Right renal cortex interstitium (tissue), 3 donors: ENCODE measurements at places on chromosomes 4 and X.
A peak's percentile ranks its signal among the peaks of the same experiment; 100 is the strongest.

- no peak for DNase-seq
Observed at GRCh38 chr4:33411182-33411581, 2691.0 kb downstream of the PCDH7 start.

- DNase-seq, result no peak
Observed at GRCh38 chr4:121485190-121485804, 104.5 kb upstream of the QRFPR start.

GRCh38 chrX:4971646-4972045 is 1257.0 kb downstream of the NLGN4X start:
- DNase-seq, result no peak

- DNase-seq, result peak; percentile 29
Observed at GRCh38 chr4:146981651-146982050, 36.0 kb upstream of the TTC29 start.

DNA sequence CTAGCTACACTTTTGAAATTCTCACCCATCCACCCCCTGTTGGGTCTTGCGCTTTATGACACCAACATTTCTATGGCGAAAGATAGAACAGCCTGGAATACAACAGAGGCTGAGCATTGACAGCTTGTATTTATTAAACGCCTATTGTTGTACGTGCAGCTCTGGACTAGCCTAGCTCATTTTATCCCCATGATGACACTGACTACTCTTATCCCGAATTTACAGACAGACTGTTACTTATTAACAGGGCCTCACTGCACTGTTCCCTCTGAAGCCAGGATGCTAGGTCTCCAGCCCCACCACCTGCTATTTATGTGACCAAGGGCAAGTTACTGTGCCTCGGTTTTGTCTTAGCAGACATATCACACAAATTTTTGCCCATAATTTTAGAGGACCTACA is 1.0 kb upstream of the RFC1 start:
- no peak for DNase-seq
